ENCODE measurements at places on chromosomes 12 and 14. TPM values are rescaled to one million over a fixed set of nuclear protein-coding genes. Genes with fewer than 3 reads are reported as not detected.

KLHDC1 gene
- 28.1 TPM for total RNA-seq

FGF6 gene
- total RNA-seq = not detected

REM2 gene
- total RNA-seq = 1.2 TPM

PRDM4 gene
- 44.1 TPM for total RNA-seq

MYH6 gene
- total RNA-seq = not detected

- H3K36me3 ChIP-seq = no peaks in the 10 kb centered on the region
- no peak overlapping the region for H3K27ac ChIP-seq
- no peaks in the 10 kb centered on the region for H3K27me3 ChIP-seq
- no peaks in the 10 kb centered on the region for H3K4me1 ChIP-seq
Measured at GRCh38 chr12:13299457-13299856, 102.9 kb downstream of the EMP1 start.

DNA sequence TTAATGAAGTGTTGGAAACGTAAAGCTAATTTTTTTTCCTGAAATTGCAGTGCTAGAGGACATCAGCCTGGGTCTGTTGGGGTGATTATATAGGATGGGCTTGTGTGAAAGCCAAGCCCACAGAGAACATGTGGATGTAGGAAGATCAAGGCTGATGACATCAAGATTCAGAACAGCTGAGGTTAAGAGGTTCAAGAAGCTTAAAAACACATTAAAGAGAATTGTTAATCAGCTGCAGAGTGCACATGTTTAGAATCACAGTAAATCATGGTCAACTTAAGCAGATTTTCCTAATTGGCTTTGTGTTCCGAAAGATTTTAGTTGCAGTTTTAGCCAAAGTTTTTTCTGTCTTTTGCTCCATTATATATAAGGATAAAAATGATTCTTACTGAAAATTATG lies 87.9 kb upstream of the PRICKLE1 start:
- no peaks in the 10 kb centered on the region for H3K36me3 ChIP-seq
- no peak for DNase-seq
- no peak overlapping the region for H3K27ac ChIP-seq
- H3K27me3 ChIP-seq = no peaks in the 10 kb centered on the region
- no peaks in the 10 kb centered on the region for H3K4me1 ChIP-seq
- no peak overlapping the region for H3K4me3 ChIP-seq

- no peaks in the 10 kb centered on the region for H3K4me1 ChIP-seq
- DNase-seq = no peak
- no peaks in the 10 kb centered on the region for H3K36me3 ChIP-seq
- no peak overlapping the region for H3K27ac ChIP-seq
Measured at GRCh38 chr14:101058571-101058970, 155.0 kb upstream of the RTL1 start.

- H3K4me3 ChIP-seq = no peak overlapping the region
- no peaks in the 10 kb centered on the region for H3K36me3 ChIP-seq
- no peaks in the 10 kb centered on the region for H3K27me3 ChIP-seq
- no peak overlapping the region for H3K27ac ChIP-seq
Measured at GRCh38 chr12:88842314-88842713, 262.0 kb upstream of the KITLG start.

- H3K4me1 ChIP-seq = no peaks in the 10 kb centered on the region
- no peak overlapping the region for H3K4me3 ChIP-seq
- DNase-seq = no peak
Measured at GRCh38 chr12:28242496-28243309, 52.4 kb downstream of the CCDC91 start.

GRCh38 chr14:67814821-67815220 lies 1.6 kb downstream of the ZFYVE26 start:
- no peak for DNase-seq
- no peak overlapping the region for H3K27ac ChIP-seq
- H3K27me3 ChIP-seq = no peaks in the 10 kb centered on the region
- no peaks in the 10 kb centered on the region for H3K4me1 ChIP-seq
- H3K4me3 ChIP-seq = no peak overlapping the region

DNA sequence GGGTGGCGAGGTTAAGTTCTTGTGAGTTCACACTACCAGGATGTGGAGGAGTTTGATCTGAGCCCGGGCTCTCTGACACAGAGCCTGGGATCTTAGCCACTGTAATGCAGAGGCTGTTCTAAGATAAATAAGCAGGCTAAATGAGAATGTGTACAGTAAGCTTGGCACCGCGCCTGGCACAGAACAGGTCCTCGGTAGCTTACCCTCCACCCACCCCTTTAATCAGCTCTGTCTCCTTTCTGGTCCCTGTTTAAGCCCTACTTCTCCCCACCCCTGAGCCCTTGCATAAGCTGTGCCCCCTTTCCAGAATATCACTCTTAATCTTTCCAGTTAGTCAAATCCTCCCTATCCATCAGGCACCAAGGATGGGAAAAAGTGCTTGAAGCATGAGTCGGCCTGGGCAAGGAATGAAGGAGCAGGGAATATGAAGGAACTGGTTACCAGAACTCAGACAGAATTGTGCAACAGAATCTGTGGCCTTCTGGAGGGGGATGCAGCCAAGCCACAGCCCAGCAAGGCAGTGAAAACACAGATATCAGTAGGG lies 32.8 kb upstream of the CMKLR1 start:
- no peak for DNase-seq
- H3K4me3 ChIP-seq = no peak overlapping the region
- H3K27ac ChIP-seq = no peak overlapping the region
- no peaks in the 10 kb centered on the region for H3K27me3 ChIP-seq

DNA sequence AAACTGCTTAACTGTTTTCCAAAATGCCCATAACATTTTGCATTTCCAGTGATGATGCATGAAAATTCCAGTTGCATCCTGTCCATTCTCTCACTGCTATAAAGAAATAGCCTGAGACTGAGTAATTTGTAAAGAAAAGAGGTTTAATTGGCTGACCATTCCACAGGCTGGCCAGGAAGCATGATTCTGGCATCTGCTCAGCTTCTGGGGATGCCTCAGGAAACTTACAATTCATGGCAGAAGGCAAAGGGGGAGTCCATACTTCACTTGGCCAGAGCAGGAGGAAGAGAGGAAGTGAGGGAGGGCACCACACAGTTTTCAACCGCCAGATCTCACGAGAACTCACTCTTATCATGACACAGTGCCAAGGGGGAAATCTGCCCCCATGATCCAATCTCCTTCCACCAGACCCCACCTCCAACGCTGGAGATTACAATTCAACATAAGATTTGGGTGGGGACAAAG lies 18.2 kb upstream of the CLEC2D start:
- no peak for DNase-seq
- H3K4me3 ChIP-seq = peak overlapping the region; percentile 1
- peak overlapping the region; percentile 90 for H3K27ac ChIP-seq
- H3K27me3 ChIP-seq = no peaks in the 10 kb centered on the region
- no peaks in the 10 kb centered on the region for H3K36me3 ChIP-seq

GRCh38 chr12:104222976-104223375 lies 7.4 kb downstream of the TXNRD1 start:
- H3K4me1 ChIP-seq = peaks cover 16% of the 10 kb centered on the region
- no peaks in the 10 kb centered on the region for H3K36me3 ChIP-seq
- DNase-seq = no peak
- H3K27ac ChIP-seq = no peak overlapping the region
- H3K4me3 ChIP-seq = no peak overlapping the region

- DNase-seq = no peak
- no peak overlapping the region for H3K27ac ChIP-seq
- no peak overlapping the region for H3K4me3 ChIP-seq
- no peaks in the 10 kb centered on the region for H3K27me3 ChIP-seq
- H3K4me1 ChIP-seq = no peaks in the 10 kb centered on the region
Measured at GRCh38 chr14:74418031-74418430, 8.0 kb downstream of the SYNDIG1L start.

- no peaks in the 10 kb centered on the region for H3K4me1 ChIP-seq
- H3K27me3 ChIP-seq = no peaks in the 10 kb centered on the region
- peak; percentile 57 for DNase-seq
- no peak overlapping the region for H3K4me3 ChIP-seq
- H3K27ac ChIP-seq = peak overlapping the region; percentile 72
Measured at GRCh38 chr14:61342486-61342885, 21.1 kb downstream of the PRKCH start.

DNA sequence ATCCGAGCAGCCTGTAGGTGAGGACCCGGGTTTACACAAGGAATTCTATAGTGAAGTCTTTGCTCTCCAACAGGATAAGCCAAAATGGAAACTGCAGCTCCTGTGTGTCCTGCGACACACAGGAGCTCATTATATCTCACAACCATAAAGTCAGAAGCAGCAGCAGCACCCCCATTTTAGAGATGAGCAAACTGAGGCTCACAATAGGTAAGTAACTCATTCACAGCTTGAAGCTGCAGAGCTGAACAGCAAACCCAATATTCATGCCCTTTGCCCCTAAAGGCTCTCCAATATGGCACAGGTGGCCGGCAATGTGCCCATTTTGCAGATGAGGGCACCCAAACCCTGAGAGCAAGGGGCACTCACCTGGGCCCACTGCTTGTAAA lies 4.6 kb downstream of the NCOR2 start:
- H3K27me3 ChIP-seq = no peaks in the 10 kb centered on the region
- H3K27ac ChIP-seq = no peak overlapping the region
- H3K36me3 ChIP-seq = no peaks in the 10 kb centered on the region
- H3K4me1 ChIP-seq = no peaks in the 10 kb centered on the region
- DNase-seq = no peak

DNA sequence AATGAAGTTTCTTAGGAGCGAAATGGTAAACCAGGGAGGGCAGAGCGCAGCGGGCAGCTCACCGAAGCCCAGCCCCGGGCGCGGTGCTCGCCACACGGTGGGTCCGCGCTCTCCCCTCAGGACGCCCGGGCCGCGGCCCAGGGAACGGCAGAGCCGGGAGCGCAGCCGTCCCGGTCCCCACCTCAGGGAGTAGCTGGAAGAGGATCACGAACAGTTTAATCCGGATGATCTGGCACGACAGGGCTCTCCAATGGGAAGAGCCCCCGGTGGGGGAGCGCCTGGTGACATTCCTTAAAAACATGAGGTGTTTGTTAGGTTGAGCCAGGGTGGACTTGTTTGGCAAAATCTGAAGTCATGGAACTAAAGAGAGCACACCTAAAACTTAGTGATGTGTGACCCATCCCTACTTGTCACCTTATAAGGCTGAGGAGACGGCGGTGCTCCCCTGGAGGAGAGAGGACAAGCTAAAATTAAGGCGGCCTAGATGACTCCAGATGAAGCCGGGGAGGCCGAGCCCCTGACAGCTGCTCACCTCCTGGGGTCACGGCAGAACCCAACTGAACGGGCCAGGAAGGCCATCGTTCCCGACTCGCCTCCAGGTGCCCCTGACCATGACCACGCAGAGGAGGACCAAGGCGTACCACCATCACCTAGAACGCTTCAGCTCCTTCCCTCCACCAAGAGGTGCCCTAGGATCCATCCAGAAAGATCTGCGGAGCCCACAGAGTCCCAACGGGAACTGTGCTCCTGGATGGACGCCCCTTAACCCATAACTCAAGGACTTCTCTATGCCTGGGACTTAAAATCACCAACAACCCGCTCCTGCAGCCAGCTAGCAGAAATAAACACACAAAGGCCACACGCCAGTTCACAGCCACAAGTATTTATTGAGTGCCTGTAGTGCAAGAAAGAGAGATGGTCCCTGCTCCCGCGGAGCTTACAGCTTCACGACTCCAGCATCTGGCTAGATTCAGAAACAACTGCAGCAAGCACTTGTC lies 866 bp upstream of the PITPNM2 start:
- no peaks in the 10 kb centered on the region for H3K27me3 ChIP-seq
- H3K36me3 ChIP-seq = no peaks in the 10 kb centered on the region
- H3K27ac ChIP-seq = peak overlapping the region; percentile 87
- H3K4me1 ChIP-seq = no peaks in the 10 kb centered on the region
- no peak for DNase-seq

- H3K27me3 ChIP-seq = no peaks in the 10 kb centered on the region
- H3K27ac ChIP-seq = peak within 1 kb of the TSS; percentile 68
- peak within 1 kb of the TSS; percentile 22 for H3K4me3 ChIP-seq
- no peaks in the 10 kb centered on the region for H3K36me3 ChIP-seq
Measured at GRCh38 chr12:8065991-8066594, at the start of gene C3AR1. Gene C3AR1 (minus strand): TSS chr12:8066359. CDS start chr12:8060185, 6,174 bp downstream.

Data from Peyer's patch (tissue), 4 donors.